Thoracic aorta (tissue), 2 donors: ENCODE measurements at places on chromosomes 7 and 10. TPM values are rescaled to one million over a fixed set of nuclear protein-coding genes. Genes with fewer than 3 reads are reported as not detected.
A peak's percentile ranks its signal among the peaks of the same experiment; 100 is the strongest.

DNA sequence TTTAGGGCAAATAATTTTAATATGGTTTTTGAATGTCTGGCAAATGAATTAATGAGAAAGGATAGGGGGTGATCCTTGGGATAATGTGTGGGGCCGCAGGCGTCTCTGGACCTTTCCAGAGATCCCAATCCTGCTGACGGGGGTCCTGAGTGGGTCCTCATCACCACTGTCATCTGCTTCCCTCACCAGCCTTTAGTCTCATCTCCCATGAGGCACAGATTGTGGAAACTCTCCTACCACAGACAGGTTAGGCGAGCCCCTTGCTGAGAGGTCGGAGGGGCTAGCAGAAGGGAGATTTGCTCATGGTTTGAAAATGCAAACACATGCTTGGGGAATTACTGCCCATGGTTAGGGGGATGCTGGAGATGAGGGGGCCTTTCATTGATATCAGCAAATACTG is 484.6 kb downstream of the RPS24 start:
- DNase-seq, result no peak
- H3K27me3 ChIP-seq, result no peaks in the 10 kb centered on the region

- H3K36me3 ChIP-seq, result no peaks in the 10 kb centered on the region
- no peak for DNase-seq
- H3K27me3 ChIP-seq, result no peaks in the 10 kb centered on the region
- no peak overlapping the region for H3K4me3 ChIP-seq
- no peak overlapping the region for H3K27ac ChIP-seq
- no peaks in the 10 kb centered on the region for H3K4me1 ChIP-seq
These were observed 498.7 kb upstream of the MKI67 start for GRCh38 chr10:128624656-128625530.

GRCh38 chr7:78523930-78524329 is 725.4 kb downstream of the PHTF2 start:
- no peaks in the 10 kb centered on the region for H3K4me1 ChIP-seq
- H3K27me3 ChIP-seq, result no peaks in the 10 kb centered on the region
- no peak overlapping the region for H3K4me3 ChIP-seq
- H3K36me3 ChIP-seq, result no peaks in the 10 kb centered on the region
- DNase-seq, result no peak

EXOC4 gene
- total RNA-seq, result 65.3 TPM

- H3K27ac ChIP-seq, result no peak overlapping the region
- H3K36me3 ChIP-seq, result no peaks in the 10 kb centered on the region
- no peak for DNase-seq
- H3K4me1 ChIP-seq, result peaks cover 17% of the 10 kb centered on the region
- no peaks in the 10 kb centered on the region for H3K27me3 ChIP-seq
- no peak overlapping the region for H3K4me3 ChIP-seq
These were observed 103.0 kb downstream of the RBM20 start for GRCh38 chr10:110746969-110747608.

DNA sequence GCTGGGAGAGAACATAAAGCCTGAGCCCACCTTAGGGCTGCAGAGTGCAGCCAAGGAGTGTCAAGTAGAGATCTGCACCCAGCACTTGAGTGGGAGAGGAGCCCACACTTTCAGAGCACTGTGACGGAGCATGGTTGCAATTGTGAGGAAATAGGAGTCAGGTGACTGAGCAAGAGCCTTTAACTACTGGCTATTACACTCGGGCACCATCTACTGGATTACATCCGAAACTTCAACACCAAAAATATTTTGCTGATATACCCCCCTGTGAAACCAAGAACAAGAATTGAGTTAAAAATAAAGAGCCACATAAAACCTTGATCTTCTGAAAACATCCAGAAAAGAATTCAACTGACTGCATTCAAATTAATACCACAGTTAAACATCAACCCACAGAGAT is 657.9 kb downstream of the NXPH1 start:
- DNase-seq, result no peak
- H3K27me3 ChIP-seq, result no peaks in the 10 kb centered on the region
- H3K4me3 ChIP-seq, result no peak overlapping the region
- no peaks in the 10 kb centered on the region for H3K36me3 ChIP-seq

GRCh38 chr7:47571331-47572093 is 10.4 kb downstream of the TNS3 start:
- no peaks in the 10 kb centered on the region for H3K36me3 ChIP-seq
- H3K4me1 ChIP-seq, result peaks cover 77% of the 10 kb centered on the region
- peak overlapping the region; percentile 87 for H3K27ac ChIP-seq

- no peak for DNase-seq
- no peaks in the 10 kb centered on the region for H3K27me3 ChIP-seq
- no peaks in the 10 kb centered on the region for H3K36me3 ChIP-seq
These were observed 112.7 kb downstream of the ICA1 start for GRCh38 chr7:8149222-8149621.

GRCh38 chr7:99579956-99580777 is 17.9 kb upstream of the TMEM225B start:
- no peaks in the 10 kb centered on the region for H3K27me3 ChIP-seq
- no peak for DNase-seq
- H3K36me3 ChIP-seq, result no peaks in the 10 kb centered on the region
- no peak overlapping the region for H3K27ac ChIP-seq
- no peaks in the 10 kb centered on the region for H3K4me1 ChIP-seq
- peak overlapping the region; percentile 85 for H3K4me3 ChIP-seq
